ENCODE measurements at places on chromosomes 2 and 18.
A peak's percentile ranks its signal among the peaks of the same experiment; 100 is the strongest.

GRCh38 chr2:109679626-109680025, 65.5 kb downstream of the SOWAHC start:
- no peak for DNase-seq

- DNase-seq: no peak
These were observed 77.7 kb downstream of the CDC42EP3 start for GRCh38 chr2:37593694-37594093.

DNA sequence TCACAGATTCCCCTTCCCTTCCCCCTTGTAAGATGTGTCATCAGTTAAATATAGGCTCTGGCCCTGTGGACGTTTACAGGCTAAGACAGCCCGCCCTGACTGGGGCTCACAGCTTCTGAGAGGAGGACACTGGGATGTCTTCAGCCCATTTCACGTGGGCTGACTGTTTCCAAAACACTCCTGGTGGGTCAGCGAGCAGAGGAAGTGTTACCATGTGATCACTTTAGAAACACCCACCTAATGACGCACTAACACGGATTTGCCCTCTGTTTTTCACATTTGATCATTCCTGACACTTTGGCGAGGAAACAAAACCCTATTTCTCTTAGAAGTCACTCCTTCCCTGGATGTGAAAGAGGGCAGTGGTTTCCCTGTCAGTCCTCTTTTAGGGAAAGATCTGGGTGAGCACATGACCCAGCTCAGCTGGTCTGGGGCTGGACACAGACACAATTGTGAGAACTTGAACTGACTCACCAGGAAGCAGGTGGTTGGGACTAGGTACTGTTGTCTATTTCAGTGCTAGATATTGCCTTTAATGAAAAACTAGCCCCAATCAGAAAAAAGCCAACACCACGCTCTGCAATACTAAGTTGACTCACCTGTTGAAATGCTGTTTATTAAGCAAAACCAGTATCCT, 38.8 kb downstream of the BMP10 start:
- DNase-seq: peak; percentile 67

- peak; percentile 14 for DNase-seq
These were observed 57.6 kb downstream of the ATOH8 start for GRCh38 chr2:85811180-85812093.

DNA sequence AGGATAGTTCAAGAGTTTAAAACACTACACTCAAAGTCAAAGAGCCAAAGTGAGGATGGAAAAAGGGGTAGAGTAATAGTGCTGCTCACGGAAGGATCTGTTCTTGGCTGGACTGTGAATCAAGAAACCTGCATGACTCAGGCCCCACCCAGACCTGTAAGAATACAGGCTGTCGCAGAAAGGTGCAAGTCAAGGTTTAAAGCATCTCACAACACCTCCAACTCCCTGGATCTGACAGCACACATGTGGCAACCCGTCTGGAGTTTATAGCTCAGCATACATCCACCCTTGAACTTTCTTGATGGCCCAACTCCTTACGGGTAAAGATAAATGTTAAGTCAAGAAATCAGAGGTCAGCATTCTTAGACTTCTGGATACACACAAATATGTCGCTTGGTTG, 6.3 kb downstream of the KIAA2012 start:
- DNase-seq: no peak

DNA sequence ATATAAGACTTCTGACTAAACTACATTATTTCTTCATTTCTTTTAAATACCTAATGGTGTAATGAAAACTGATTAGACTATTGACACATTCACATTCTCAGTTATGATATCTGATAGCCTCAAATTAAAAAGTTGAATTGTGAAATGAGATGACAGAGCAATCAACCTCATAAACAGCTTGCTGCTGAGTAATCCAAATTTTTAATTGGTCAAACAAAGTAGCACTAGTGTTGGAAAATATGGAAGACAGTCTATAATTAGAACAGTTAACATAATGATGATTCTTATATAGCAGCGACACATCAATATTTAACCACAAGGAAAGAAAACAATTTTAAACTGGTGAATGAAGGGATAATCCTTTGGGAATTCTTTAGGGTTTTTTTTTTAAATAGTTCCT, 91.9 kb upstream of the LRP1B start:
- no peak for DNase-seq

DNA sequence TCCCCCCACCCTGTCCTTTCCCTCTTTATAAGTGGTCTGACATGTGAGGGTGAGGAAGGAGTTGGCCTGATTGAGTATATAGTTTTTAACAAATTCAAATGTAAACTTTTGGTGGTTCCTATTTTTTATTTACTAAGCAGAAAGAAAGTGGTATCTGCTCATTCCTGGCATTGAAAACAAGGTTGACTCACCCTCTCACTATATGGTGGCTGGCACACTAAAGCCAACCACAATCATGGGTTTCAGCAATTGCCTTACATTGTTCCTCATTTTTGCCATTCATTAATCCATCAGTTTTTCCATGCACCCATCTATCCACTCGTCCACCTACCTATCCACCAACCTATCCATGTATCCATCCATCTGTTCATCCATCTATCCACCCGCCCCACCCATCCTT, 75.4 kb upstream of the IGFBP5 start:
- no peak for DNase-seq

DNA sequence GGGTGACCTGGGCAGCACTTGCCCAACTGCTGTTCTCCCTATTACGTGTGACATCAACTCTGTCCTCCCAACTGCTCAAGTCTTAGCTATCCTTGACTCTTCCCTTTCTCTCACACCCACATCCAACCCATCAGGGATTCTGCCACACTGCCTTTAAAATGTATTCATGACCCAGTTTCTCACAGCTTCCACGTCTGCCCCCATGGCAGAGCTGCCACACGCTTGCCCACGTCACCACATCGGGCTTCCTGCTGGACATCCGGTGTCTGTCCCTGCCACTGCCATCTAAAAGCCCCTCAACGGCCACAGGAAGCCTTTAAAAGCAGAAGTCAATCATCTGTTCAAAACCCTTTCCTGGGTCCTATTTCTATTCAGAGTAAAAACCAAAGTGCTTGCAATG, 233.1 kb upstream of the POU3F3 start:
- DNase-seq: no peak

- DNase-seq: no peak
These were observed 637.5 kb downstream of the PLCL1 start for GRCh38 chr2:198441901-198442300.

- DNase-seq: no peak
These were observed 423.3 kb downstream of the SETBP1 start for GRCh38 chr18:45104049-45104395.

DNA sequence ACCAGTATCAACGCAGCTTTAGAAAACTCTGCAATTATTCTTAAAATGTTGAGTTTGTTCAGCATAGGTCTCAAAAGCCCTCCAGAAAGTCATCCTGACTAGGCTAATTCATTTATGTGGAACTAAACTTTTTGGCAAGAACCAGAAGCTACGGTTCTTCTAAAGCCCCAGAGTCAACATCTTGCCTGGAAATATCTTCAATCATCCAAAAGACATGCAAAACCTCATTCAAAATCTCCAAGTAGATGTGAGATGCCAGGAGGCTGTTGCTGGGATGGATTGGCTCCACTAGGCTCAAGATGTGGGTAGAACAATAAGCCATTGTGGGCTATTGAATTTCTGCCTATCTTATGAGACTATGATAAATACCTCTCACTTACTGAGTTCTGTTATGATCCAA, 2.1 kb upstream of the SCG2 start:
- DNase-seq: no peak

GRCh38 chr2:220348206-220348605, 720.8 kb downstream of the SLC4A3 start:
- DNase-seq: no peak

GRCh38 chr2:181574321-181574720, 82.6 kb downstream of the CERKL start:
- DNase-seq: no peak

DNA sequence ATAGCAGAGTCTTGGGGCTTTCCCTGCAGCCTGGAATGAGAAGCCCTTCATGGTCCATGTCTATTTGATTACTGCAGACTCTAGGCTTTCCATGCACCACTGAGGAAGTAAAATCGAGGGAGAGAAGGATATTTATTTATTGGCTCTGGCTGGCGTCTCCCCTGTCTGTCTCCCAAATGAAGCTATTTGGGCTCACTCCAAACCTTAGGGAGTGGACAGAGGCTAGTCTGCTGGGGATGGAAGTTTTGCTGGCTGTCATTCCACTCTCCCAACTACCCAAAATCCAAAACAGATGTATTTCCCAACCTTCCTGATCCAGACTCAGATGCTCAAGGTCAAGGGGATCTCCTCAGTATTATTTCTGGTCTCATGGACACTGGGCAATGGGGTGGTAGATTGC, 33.7 kb downstream of the TMEM17 start:
- no peak for DNase-seq

DNA sequence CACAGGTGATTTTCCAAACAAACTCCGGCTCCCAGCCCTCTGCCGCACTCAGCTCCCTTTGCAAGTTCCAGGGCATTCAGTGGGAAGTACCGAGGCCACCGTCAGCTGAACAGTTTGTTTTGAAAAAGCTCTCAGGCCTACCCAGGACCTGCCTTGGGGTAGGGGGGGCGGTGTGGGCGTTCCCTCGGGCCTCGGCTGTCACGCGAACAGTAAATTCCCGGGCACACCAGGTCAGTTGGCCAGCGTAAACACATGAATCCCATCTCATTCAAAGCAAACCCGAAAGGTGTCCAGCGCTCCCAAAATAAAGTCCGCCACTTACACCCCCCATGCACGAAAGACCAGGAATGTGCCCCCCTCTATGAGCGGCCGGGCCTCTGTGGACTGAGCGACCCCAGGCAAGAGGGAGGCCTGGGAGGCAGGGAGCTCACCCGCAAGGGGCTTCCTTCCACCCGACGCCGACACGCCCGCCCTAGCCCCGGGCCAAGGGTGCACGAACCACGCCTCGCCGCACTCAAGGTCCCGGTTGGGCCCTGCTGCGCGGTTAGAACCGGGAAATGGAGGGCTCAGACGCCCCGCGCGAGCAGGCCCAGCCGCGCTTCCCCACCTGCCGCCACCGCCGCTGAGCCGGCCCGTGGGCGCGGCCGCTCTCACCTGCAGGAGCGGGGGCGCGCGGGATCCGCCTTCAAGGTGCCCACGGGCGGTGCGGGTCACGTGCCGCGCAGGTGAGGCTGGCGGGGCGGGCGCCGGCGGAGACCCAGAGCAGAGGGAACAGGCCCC, at the start of gene WDSUB1:
Gene WDSUB1 (minus strand): TSS at position 775 of the 780 bp plus-strand sequence. CDS start 3,634 bp downstream, outside the sequence.
- peak; percentile 58 for DNase-seq

DNA sequence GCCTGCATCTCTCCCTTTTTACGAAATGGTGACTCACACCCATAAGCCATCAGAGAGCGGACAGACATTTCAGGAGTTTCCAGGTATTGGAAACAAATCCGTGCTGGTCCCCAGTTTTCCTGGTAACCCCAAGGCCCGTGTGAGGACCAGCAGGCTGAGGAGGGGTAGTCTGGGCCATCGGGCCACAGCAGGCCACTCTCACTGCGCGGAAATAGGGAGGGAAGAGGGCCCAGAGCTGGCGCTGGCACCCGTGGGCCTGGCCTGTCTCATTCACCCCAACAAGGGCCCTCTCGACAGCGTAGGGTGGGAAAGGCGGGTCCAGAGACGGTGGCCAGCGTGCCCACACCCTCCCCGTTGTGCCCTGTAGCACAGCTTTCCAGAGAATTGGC, 13.7 kb upstream of the FAHD2A start:
- DNase-seq: no peak
